ENCODE measurements at places on chromosomes 16 and 17. TPM values are rescaled to one million over a fixed set of nuclear protein-coding genes. Genes with fewer than 3 reads are reported as not detected.

Gene NXPH3
- total RNA-seq = 0.33 TPM

Gene CHAD
- not detected for total RNA-seq

Gene TAT
- not detected for total RNA-seq

Gene NPIPA3
- total RNA-seq = 0.67 TPM

Gene C17orf50
- total RNA-seq = not detected

Gene CD300E
- total RNA-seq = not detected

Gene LITAFD
- not detected for total RNA-seq

Gene DNAJA2
- 72.0 TPM for total RNA-seq

Gene GNGT2
- total RNA-seq = not detected

Gene ACOX1
- total RNA-seq = 30.0 TPM

Gene NOS2
- total RNA-seq = not detected

Gene COPRS
- 41.0 TPM for total RNA-seq

Gene BTBD17
- total RNA-seq = not detected

Gene TBC1D3H
- not detected for total RNA-seq

Gene ITGAX
- total RNA-seq = not detected

Gene CLN3
- 14.2 TPM for total RNA-seq

Gene MMP15
- total RNA-seq = 17.3 TPM

Gene CIBAR2
- total RNA-seq = not detected
